ENCODE measurements at places on chromosomes 3 and 15. TPM values are rescaled to one million over a fixed set of nuclear protein-coding genes. Genes with fewer than 3 reads are reported as not detected.

DNA sequence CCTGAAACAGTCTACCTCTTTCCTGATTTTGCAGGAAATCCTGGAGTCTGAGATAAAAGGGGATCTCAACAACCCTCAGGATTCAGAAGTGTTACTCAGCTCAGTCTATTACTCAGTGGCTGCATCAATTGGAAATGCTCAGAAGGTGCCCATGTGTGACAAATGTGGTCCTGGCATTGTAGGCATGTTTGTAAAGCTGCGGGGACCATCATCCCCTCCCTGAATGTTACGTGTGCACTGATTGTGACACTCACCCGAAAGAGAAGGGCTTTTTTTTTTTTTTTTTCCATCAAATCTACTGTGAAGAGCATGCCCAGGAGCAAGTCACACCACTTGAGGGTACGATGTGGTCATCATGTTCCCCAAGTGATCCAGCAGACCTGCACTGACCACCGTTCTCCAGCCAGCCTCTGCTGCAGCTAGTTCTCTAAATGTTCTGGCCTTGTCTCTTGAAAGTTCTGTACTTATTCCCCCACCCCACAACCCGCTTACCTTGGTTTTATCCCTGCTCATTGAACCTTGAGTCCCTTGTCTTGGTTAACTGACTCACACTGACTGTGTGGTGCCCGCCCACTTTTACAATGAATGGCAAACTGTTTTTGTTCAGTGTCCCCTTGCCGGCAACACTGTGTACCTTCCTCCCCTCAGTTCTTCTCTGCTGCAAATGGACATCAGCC, 19.8 kb downstream of the ST3GAL6 start:
- H3K27me3 ChIP-seq = no peaks in the 10 kb centered on the region
- DNase-seq = no peak
- no peak overlapping the region for H3K4me3 ChIP-seq
- no peak overlapping the region for H3K27ac ChIP-seq
- H3K4me1 ChIP-seq = peaks cover 70% of the 10 kb centered on the region

DNA sequence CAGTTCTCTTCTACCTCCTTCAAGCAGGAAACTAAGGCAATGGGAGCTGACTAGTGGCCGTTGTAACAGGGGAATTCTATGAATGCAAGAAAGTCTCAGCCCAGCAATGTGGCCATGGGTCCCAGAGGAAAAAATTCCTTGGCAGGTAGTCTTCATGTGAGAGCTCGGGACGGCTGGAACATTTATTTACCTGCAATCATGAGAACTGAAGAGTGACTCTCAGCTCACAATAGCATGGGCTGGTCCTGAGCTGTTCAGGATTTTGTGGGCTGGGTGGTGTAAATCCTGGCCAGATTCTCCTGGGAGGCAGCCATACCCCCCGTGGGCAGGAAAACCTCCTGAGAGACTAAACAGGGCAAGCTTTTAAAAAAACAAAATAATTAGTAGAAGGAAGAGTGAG, 330.3 kb upstream of the CTNNB1 start:
- no peak overlapping the region for H3K4me3 ChIP-seq
- peak overlapping the region; percentile 73 for H3K27ac ChIP-seq
- no peaks in the 10 kb centered on the region for H3K27me3 ChIP-seq
- H3K36me3 ChIP-seq = no peaks in the 10 kb centered on the region
- peaks cover 33% of the 10 kb centered on the region for H3K4me1 ChIP-seq

GRCh38 chr15:58606577-58607080, 142.9 kb downstream of the ADAM10 start:
- no peak for DNase-seq
- H3K4me3 ChIP-seq = no peak overlapping the region
- H3K36me3 ChIP-seq = no peaks in the 10 kb centered on the region

DNA sequence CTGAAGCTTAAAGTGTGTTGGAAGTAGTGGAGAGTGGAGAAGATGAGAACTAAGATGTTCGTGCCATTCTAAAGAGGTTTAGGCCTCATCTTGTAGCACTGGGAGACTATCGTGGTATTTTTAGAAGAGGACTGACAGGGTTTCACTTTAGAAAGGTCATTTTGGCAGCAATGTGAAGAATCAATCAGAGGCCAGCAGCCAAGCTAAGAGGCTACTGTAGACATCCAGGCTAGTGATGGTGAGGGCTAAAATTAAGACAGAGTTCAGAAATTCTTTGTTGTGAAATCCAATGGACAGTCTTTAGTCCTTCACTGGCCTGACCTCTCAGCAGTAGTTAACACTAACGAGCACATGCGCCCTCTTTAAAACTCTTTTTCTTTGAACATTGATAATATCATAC, 288.2 kb downstream of the TBL1XR1 start:
- H3K36me3 ChIP-seq = no peaks in the 10 kb centered on the region
- DNase-seq = no peak
- no peak overlapping the region for H3K4me3 ChIP-seq
- no peaks in the 10 kb centered on the region for H3K4me1 ChIP-seq

DNA sequence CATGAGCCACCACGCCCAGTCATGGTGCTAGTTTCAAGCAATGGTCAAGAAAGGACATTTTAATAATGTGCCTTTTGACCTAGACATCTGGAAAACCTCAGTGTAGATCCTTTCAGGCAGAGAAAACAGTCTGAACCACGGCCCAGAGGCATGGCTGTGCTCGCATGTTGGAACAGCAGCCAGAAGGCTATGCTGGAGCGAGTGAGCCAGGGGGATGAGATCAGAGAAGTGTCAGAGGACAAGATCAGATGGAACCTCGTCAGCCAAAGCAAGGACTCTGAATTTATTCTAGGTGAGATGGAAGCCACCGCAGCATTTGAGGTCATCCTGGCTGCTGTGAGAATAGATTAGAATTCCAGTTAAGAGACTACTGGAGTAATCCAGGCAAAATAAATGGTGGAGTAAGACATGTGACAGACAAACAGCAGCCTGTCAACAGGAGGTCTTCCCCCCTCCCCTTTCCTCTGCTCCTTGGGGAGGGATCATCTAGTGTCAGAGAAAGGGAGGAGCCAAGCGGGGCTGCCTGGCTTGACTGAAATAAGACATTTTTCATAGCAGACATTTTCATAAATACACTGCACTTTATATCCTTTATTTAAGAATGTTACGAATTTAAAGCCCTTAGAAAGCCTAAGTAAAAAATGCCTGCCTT, 40.4 kb upstream of the ACKR4 start:
- H3K27ac ChIP-seq = no peak overlapping the region
- DNase-seq = no peak
- H3K27me3 ChIP-seq = no peaks in the 10 kb centered on the region
- no peaks in the 10 kb centered on the region for H3K36me3 ChIP-seq
- no peaks in the 10 kb centered on the region for H3K4me1 ChIP-seq

- H3K27me3 ChIP-seq = no peaks in the 10 kb centered on the region
- DNase-seq = no peak
- no peaks in the 10 kb centered on the region for H3K4me1 ChIP-seq
- no peaks in the 10 kb centered on the region for H3K36me3 ChIP-seq
- H3K27ac ChIP-seq = no peak overlapping the region
- no peak overlapping the region for H3K4me3 ChIP-seq
Measured at GRCh38 chr3:9195390-9195789, 54.1 kb downstream of the SRGAP3 start.

- H3K27me3 ChIP-seq = no peaks in the 10 kb centered on the region
- H3K27ac ChIP-seq = no peak overlapping the region
- no peaks in the 10 kb centered on the region for H3K36me3 ChIP-seq
- no peak overlapping the region for H3K4me3 ChIP-seq
Measured at GRCh38 chr15:31091481-31091880, 10.0 kb downstream of the TRPM1 start.

DNA sequence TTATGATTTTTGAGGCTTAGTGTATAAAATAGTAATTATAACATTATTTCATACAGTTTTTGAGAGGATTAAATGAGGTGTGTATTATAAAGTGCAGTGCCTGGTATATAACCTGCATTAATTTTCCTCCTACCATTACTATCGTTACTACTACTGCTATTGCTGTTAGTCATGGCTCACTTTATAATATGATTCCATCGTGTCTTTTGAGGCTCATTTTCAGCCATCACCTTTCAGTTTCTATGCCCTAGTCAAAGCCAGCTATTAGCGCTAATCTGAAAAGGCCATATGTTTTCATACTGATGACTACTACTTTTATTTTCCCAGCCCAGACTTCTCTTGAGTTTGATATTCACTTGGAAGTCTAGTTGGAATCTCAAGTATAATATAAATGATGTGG, 5.5 kb downstream of the MEF2A start:
- H3K27ac ChIP-seq = no peak overlapping the region
- no peaks in the 10 kb centered on the region for H3K27me3 ChIP-seq
- peaks cover 3% of the 10 kb centered on the region for H3K4me1 ChIP-seq
- no peaks in the 10 kb centered on the region for H3K36me3 ChIP-seq
- no peak overlapping the region for H3K4me3 ChIP-seq

DNA sequence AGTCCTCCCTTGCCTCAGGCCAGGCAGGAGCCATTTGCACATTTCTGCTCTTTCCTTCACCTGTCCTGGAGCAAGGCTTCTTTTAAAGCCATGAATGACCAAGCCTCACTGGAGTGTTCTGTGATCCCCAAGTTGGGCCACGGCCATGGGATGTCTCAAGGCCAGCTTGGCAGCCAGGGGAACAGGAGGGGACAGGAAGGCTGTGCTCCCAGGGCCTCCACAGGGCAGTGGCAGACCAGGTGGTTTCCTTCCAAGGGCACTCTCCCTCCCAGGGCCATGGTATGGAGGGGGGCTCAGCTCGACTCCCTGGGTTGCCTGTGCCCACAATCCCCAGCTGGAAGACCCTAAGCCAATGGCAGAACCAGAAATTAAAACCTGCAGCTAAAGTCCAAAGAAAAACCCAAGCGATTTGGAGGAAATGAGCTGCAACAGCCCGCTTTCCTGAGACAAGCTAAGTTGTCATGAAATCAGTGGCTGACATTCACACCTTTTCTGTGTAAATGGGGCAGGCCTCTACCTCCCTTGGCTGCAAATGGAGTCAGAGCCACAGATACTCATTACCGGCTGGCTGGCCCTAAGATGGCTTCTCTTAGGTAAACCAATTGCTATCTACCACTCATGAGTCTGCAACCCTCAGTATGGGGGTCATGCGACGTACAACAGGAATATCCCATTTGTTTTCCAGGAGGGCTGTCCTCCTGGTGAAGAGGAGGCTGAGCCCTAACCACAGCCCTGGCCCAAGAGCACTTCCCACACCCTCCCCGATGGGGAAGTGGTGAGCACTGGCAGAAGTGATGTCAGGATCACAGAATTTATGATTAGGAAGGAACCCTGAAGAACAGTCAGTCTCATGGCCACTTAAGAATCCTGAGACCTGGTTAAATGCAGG, 83.3 kb downstream of the SNRK start:
- H3K27ac ChIP-seq = no peak overlapping the region
- H3K4me1 ChIP-seq = no peaks in the 10 kb centered on the region
- no peak overlapping the region for H3K4me3 ChIP-seq
- DNase-seq = no peak
- H3K36me3 ChIP-seq = no peaks in the 10 kb centered on the region

DNA sequence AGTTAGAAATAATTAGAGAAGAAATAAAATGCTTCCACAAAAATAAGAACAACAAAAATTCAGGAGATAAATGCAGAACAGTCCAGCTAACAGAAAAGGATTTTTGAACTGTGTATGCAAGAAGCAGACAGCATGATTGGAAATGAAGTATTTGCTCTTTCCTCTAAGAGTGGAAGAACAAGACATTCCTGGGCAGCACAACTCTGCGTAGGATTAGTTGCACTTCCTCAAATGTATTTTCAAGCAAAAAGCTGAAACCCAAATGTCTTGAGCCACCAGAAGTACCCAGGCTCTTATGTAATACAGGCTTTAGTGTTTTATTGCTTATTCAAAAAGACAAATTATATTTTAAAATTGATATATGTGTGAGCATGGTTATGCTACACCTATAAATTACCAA, 127.2 kb downstream of the ZBTB20 start:
- no peak overlapping the region for H3K27ac ChIP-seq
- no peak overlapping the region for H3K4me3 ChIP-seq
- no peaks in the 10 kb centered on the region for H3K27me3 ChIP-seq
- no peaks in the 10 kb centered on the region for H3K36me3 ChIP-seq
- no peak for DNase-seq

- no peak for DNase-seq
- H3K27ac ChIP-seq = no peak overlapping the region
- no peaks in the 10 kb centered on the region for H3K4me1 ChIP-seq
- no peaks in the 10 kb centered on the region for H3K36me3 ChIP-seq
Measured at GRCh38 chr3:102662498-102662772, 227.6 kb downstream of the ZPLD1 start.

- H3K4me3 ChIP-seq = no peak overlapping the region
- H3K27ac ChIP-seq = no peak overlapping the region
- H3K4me1 ChIP-seq = peaks cover 6% of the 10 kb centered on the region
- no peaks in the 10 kb centered on the region for H3K27me3 ChIP-seq
- DNase-seq = peak; percentile 51
- no peaks in the 10 kb centered on the region for H3K36me3 ChIP-seq
Measured at GRCh38 chr15:43376017-43376705, 5.3 kb downstream of the TUBGCP4 start.

Gene EXD1
- total RNA-seq = not detected

Gene POC1A
- 32.2 TPM for total RNA-seq

Gene CAMK2N2
- 0.66 TPM for total RNA-seq

Gene SLC22A13
- total RNA-seq = 0.63 TPM

Gene NECTIN3
- 81.0 TPM for total RNA-seq

Gene TICRR
- total RNA-seq = 24.1 TPM

Gene CLDN1
- 39.3 TPM for total RNA-seq

Gene THSD4
- total RNA-seq = 0.29 TPM

Gene SLC28A1
- total RNA-seq = not detected

Data from Caco-2 (cell line).